Adrenal gland (tissue), 19 donors: ENCODE measurements at places on chromosomes 12 and 14. TPM values are rescaled to one million over a fixed set of nuclear protein-coding genes. Genes with fewer than 3 reads are reported as not detected.

GRCh38 chr14:60482743-60483142 lies 3.1 kb downstream of the C14orf39 start:
- no peak overlapping the region for H3K27ac ChIP-seq
- H3K4me3 ChIP-seq, result no peak overlapping the region
- H3K4me1 ChIP-seq, result no peaks in the 10 kb centered on the region
- peaks cover 17% of the 10 kb centered on the region for H3K27me3 ChIP-seq

DNA sequence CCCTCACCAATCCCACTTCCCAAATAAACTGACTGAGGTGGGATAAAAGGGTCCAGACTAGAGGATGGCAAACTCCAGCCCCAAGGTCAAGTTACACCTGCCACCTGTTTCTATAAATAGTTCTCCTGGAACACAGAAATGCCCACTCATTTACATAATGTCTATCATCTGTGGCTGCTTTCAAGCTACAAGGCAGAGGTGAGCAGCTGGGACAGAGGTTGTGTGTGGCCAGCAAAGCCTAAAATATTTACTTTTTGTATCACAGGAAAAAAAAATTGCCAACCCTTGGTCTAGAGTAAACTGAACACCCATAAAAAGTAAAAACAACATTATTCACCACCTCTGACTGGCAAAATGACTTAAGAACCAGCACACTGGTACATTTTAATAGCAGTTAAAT lies 269.4 kb downstream of the RGS6 start:
- no peak overlapping the region for H3K4me3 ChIP-seq
- no peak overlapping the region for H3K27ac ChIP-seq
- no peaks in the 10 kb centered on the region for H3K27me3 ChIP-seq
- no peaks in the 10 kb centered on the region for H3K4me1 ChIP-seq
- H3K36me3 ChIP-seq, result no peaks in the 10 kb centered on the region

DNA sequence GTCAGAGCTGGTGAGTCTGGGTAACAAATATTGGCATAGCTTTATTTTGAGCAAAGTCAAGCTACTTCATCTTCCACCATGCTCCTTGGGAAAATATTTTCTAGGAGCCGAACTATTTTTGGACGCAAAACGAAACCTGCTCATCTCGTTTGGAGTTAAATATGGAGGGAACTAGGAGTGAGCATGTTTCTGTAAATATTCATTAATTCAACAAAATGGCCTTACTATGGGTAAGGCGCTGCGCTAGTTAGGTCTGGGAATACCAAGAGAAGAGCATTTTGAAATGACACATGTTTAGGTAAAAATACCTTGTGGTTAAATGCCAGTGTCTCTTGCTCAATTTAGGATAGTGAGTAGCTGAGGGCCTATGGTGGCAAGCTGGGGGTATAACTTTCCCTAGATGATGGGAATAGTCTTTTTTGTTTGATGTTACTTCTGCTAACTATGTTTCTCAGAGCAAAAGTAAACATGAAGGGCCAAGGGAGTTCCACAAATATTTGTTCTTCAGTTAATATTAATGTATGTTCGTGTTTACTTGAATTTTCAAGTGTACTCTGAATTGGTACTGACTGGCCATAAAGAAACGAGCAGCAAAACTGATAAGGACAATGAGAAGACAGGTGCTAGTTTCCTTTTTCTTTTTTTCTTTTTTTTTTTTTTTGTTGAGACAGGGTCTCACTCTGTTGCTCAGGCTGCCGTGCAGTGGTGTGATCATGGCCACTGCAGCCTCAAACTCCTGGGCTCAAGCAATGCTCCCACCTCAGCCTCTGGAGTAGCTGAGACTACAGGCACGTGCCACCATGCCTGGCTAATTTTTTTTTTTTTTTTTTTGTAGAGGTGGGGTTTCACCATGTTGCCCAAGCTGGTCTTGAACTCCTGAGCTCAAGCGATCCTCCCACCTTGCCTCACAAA lies 77.7 kb downstream of the MAP1LC3B2 start:
- no peak overlapping the region for H3K4me3 ChIP-seq
- no peak for DNase-seq
- no peaks in the 10 kb centered on the region for H3K36me3 ChIP-seq
- no peak overlapping the region for H3K27ac ChIP-seq
- no peaks in the 10 kb centered on the region for H3K27me3 ChIP-seq

GRCh38 chr14:98868866-98869265 lies 403.1 kb downstream of the BCL11B start:
- H3K36me3 ChIP-seq, result no peaks in the 10 kb centered on the region
- peaks cover 4% of the 10 kb centered on the region for H3K4me1 ChIP-seq
- DNase-seq, result no peak
- no peaks in the 10 kb centered on the region for H3K27me3 ChIP-seq
- no peak overlapping the region for H3K4me3 ChIP-seq

- H3K27me3 ChIP-seq, result no peaks in the 10 kb centered on the region
- H3K36me3 ChIP-seq, result no peaks in the 10 kb centered on the region
- no peak for DNase-seq
Measured at GRCh38 chr12:132469423-132469822, 20.5 kb upstream of the FBRSL1 start.

- H3K4me1 ChIP-seq, result peaks cover 48% of the 10 kb centered on the region
- no peak overlapping the region for H3K4me3 ChIP-seq
- no peaks in the 10 kb centered on the region for H3K27me3 ChIP-seq
- H3K36me3 ChIP-seq, result no peaks in the 10 kb centered on the region
- no peak for DNase-seq
Measured at GRCh38 chr12:46472893-46473633, 100.5 kb upstream of the SLC38A2 start.

GRCh38 chr14:96263347-96264199 lies 7.6 kb downstream of the BDKRB1 start:
- H3K27ac ChIP-seq, result no peak overlapping the region
- no peak overlapping the region for H3K4me3 ChIP-seq
- no peaks in the 10 kb centered on the region for H3K36me3 ChIP-seq
- no peak for DNase-seq
- H3K27me3 ChIP-seq, result no peaks in the 10 kb centered on the region
- no peaks in the 10 kb centered on the region for H3K4me1 ChIP-seq

DNA sequence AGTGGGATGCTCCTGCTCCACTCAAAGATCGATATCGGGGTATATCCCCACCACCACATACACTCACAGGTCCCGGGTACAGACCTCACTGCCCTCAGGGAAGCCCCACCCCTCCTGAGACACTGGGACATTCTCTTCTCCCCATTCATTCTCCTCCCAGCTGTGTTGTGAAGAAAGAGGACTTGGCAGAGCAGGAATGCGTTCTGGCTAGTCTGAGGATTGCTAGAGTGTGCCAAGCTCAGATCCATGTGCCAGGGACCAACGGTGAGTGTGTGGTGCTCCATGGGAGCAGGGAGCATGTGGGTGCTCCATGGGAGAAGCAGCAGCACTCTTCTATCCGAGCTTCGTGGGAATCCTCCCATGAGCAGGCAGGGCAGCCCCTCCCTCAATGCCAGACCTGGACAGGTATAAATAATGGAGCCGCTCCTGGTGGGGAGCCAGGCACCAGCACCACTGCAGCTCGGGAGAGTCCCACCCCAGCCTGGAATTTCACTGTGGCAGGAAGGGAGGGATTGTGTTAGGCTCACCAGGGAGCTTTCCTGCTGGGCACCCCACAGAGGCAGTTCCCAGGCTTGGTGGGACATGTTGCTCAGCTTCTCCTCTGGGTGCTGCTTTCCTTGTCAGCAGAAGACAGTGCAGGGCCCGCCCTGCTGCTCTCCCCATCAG lies 2.3 kb upstream of the KRT5 start:
- no peak for DNase-seq
- H3K4me1 ChIP-seq, result no peaks in the 10 kb centered on the region
- no peaks in the 10 kb centered on the region for H3K27me3 ChIP-seq
- H3K36me3 ChIP-seq, result no peaks in the 10 kb centered on the region
- H3K27ac ChIP-seq, result no peak overlapping the region
- H3K4me3 ChIP-seq, result no peak overlapping the region

DNA sequence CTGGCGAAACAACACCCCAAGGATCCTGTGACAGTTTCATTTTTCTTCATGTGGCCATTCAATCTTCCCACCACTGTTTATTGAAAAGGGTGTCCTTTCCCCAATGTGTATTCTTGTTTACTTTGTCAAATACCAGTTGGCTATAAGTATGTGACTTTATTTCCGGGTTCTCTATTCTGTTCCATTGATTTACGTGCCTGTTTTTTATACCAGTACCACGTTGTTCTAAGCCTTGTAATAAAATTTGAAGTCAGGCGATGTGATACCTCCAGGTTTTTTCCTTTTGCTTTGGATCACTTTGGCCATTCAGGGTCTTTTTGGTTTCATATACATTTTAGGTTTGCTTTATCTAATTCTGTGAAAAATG lies 9.1 kb upstream of the MGAT4C start:
- no peaks in the 10 kb centered on the region for H3K27me3 ChIP-seq
- H3K4me1 ChIP-seq, result no peaks in the 10 kb centered on the region
- no peak overlapping the region for H3K27ac ChIP-seq

- DNase-seq, result no peak
- H3K4me1 ChIP-seq, result peaks cover 26% of the 10 kb centered on the region
- H3K27me3 ChIP-seq, result no peaks in the 10 kb centered on the region
- H3K27ac ChIP-seq, result no peak overlapping the region
- no peaks in the 10 kb centered on the region for H3K36me3 ChIP-seq
Measured at GRCh38 chr14:49641697-49642129, 6.7 kb upstream of the DNAAF2 start.

DNA sequence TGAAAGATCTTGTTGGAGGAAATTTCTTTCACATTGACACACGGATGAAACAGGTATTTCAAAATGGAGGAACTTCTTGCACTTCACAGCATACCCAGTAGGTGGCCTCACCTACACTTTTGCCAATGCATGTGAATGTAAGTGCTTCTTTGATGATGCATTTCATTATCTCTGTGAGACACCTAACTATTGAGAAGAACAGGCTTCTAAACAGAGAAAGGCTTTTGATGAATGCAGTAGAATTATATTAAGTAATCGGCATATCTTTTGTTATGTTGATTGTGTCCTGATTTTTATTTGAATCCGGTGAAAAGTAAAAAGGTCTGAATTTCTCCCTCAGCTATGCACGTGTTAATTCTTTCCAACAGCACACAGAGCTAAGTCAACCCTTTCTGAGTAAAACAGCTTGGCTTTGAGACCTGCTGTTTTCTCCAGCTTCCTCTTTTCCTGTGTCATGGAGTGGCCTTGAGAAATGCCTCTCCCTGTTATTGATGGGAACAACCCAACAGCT lies 399.0 kb downstream of the NAV3 start:
- no peak overlapping the region for H3K4me3 ChIP-seq
- no peaks in the 10 kb centered on the region for H3K27me3 ChIP-seq
- H3K36me3 ChIP-seq, result no peaks in the 10 kb centered on the region

GRCh38 chr12:89962648-89963047 lies 254.0 kb upstream of the ATP2B1 start:
- no peaks in the 10 kb centered on the region for H3K27me3 ChIP-seq
- no peak for DNase-seq
- no peak overlapping the region for H3K27ac ChIP-seq
- no peaks in the 10 kb centered on the region for H3K4me1 ChIP-seq
- H3K36me3 ChIP-seq, result no peaks in the 10 kb centered on the region

- no peaks in the 10 kb centered on the region for H3K27me3 ChIP-seq
- H3K27ac ChIP-seq, result no peak overlapping the region
- H3K36me3 ChIP-seq, result no peaks in the 10 kb centered on the region
- H3K4me1 ChIP-seq, result no peaks in the 10 kb centered on the region
Measured at GRCh38 chr12:69948851-69949250, 123.8 kb downstream of the MYRFL start.

DNA sequence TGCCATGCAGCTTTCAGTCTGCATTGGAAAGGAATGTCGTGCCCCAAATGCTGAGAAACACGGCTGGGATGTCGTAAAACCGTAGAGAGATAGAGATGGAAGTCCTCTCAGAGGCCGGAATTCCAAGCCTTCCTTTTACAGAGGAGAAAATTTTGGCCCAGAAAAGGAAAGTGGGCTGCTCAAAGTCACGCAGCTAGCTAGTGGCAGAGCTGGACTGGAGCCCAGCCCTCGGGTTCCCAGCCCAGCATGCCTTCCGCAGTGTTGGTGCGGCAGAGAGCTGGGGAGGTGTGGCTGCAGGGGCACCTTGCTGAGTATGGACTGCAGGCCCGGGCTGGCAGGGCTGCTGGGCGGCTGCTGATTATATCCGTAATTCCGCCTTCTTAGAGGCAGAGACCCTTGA lies 50.3 kb downstream of the KCNA1 start:
- no peak overlapping the region for H3K27ac ChIP-seq
- no peak overlapping the region for H3K4me3 ChIP-seq
- H3K4me1 ChIP-seq, result no peaks in the 10 kb centered on the region
- H3K27me3 ChIP-seq, result peaks cover 10% of the 10 kb centered on the region
- no peaks in the 10 kb centered on the region for H3K36me3 ChIP-seq

- DNase-seq, result no peak
- peaks cover 4% of the 10 kb centered on the region for H3K27me3 ChIP-seq
- H3K4me3 ChIP-seq, result no peak overlapping the region
- H3K36me3 ChIP-seq, result no peaks in the 10 kb centered on the region
- no peak overlapping the region for H3K27ac ChIP-seq
- H3K4me1 ChIP-seq, result no peaks in the 10 kb centered on the region
Measured at GRCh38 chr12:70663838-70664237, 26.6 kb upstream of the PTPRB start.

DNA sequence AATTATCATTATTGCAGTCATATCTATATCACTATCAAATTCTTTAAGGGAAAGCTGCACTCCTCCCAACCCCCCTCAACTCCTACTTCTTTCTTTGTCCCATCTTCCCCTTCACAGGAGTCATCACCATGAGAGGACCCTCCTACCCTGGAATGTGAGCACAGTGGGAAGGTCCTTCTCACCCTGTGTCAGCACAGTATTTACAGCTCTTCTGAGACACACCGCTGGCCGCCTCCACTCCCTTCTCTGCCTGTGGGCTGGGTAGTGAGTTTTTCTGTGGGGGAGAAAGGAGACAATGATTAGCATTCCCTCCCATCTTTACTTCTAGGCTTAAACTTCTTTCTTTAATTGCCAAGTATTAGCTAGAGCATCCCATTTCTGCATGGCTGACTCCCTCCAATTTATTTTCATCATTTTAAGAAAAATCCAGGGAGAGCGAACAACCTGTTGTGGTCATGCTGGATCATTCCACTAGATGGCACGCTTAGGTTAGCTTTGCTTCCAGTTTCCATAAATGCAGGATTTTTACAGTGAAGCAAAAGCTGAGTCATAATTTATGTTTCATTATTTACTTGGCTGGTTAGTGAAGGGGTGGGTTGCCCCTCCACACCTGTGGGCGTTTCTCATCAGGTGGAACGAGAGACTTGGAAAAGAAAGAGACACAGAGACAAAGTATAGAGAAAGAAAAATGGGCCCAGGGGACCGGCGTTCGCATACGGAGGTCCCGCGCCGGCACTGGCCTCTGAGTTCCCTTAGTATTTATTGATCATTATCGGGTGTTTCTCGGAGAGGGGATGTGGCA lies 188.5 kb downstream of the ALX1 start:
- no peaks in the 10 kb centered on the region for H3K36me3 ChIP-seq
- no peak for DNase-seq
- no peak overlapping the region for H3K4me3 ChIP-seq
- H3K27me3 ChIP-seq, result peaks cover 7% of the 10 kb centered on the region
- no peak overlapping the region for H3K27ac ChIP-seq
- no peaks in the 10 kb centered on the region for H3K4me1 ChIP-seq

- H3K4me3 ChIP-seq, result no peak overlapping the region
- H3K27me3 ChIP-seq, result no peaks in the 10 kb centered on the region
- H3K36me3 ChIP-seq, result no peaks in the 10 kb centered on the region
Measured at GRCh38 chr12:102980350-102980749, 22.9 kb downstream of the ASCL1 start.

GRCh38 chr14:85583380-85583779 lies 53.4 kb downstream of the FLRT2 start:
- no peaks in the 10 kb centered on the region for H3K4me1 ChIP-seq
- H3K27me3 ChIP-seq, result no peaks in the 10 kb centered on the region
- H3K4me3 ChIP-seq, result no peak overlapping the region

LHX5 gene
- not detected for polyA plus RNA-seq

SMCO2 gene
- polyA plus RNA-seq, result 0.88 TPM

AKAP6 gene
- 1.6 TPM for polyA plus RNA-seq

NGB gene
- 10.3 TPM for polyA plus RNA-seq

RAPGEF3 gene
- 1.4 TPM for polyA plus RNA-seq

GUCY2C gene
- polyA plus RNA-seq, result not detected
